ENCODE measurements at places on chromosomes 5 and 9.

DNA sequence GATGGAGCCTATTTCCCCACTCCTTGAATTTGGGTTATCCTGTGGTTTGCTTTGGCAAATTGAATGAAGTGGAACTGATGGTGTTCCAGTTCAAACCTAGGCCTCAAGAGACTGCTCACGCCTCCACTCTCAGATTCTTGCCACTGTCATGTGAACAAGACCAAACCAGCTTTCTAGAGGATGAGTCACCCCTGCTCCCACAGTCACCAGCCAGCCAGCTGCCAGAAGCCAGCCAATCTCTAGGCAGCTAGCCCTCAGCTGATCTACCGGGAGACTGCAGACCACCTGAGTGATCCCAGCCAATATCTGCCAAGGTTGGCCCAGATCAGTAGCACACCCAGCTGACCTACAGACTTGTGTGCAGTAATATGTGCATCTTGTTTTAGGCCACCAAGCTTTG lies 300.6 kb downstream of the TMEM38B start:
- no peaks in the 10 kb centered on the region for H3K4me1 ChIP-seq
- no peak for DNase-seq
- no peaks in the 10 kb centered on the region for H3K27me3 ChIP-seq
- no peak overlapping the region for H3K27ac ChIP-seq
- no peak overlapping the region for H3K4me3 ChIP-seq
- H3K36me3 ChIP-seq = no peaks in the 10 kb centered on the region

DNA sequence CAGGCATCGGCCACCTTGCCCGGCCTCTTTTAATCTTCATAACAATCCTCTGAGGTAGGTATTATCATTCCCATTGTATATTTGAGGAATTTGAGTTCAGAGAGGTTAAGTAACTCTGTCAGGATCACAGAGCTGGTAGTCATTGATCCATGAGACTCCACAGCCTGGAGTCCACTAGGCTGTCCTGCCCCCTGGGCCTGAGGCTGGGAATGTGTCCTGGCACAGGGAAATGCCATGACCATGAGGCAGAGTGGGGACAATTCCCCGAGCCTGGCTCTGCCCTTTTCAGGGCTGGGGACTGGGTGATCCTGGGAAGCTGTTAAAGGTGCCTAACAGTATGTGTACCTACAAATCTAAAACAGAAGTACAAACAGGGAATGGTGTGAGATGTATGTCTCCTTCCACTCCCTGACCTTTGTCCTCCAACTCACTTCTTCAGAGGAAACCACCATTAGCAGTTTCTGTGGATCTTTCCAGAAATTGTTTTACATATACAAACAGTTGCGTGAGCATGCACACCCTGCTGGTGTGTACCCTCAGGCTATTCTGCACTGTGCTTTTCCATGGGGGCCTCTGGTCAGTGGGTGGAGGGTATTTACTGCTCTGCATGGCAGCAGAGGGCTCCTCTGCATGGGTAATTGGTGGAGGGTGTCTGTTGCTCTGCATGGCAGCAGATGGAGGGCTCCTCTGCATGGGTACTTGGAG lies 53.8 kb downstream of the NDST1 start:
- no peaks in the 10 kb centered on the region for H3K4me1 ChIP-seq
- no peaks in the 10 kb centered on the region for H3K36me3 ChIP-seq
- peaks cover 3% of the 10 kb centered on the region for H3K27me3 ChIP-seq
- no peak for DNase-seq
- H3K4me3 ChIP-seq = no peak overlapping the region

DNA sequence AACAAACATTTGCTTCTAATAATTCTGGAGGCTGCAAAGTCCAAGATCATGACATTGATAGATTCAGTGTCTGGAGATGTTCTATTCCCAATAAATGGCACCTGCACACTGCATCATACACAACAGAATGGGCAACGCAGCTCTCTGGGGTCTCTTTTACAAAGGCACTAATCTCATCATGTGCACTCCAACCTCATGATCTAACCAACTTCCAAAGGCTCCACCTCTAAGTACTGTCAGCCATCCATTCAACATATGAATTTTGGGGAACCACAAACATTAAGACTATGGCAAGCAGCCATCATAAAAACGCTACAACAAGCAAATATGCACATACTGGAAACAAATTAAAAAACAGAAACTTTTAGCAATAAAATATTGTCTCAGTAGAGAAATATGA lies 121.1 kb downstream of the CYLC2 start:
- no peak overlapping the region for H3K27ac ChIP-seq
- DNase-seq = no peak
- no peaks in the 10 kb centered on the region for H3K36me3 ChIP-seq
- no peaks in the 10 kb centered on the region for H3K27me3 ChIP-seq
- H3K4me3 ChIP-seq = no peak overlapping the region

GRCh38 chr9:134217431-134218210 lies 53.3 kb upstream of the RNU6ATAC start:
- no peaks in the 10 kb centered on the region for H3K36me3 ChIP-seq
- DNase-seq = no peak
- H3K27ac ChIP-seq = no peak overlapping the region
- H3K27me3 ChIP-seq = no peaks in the 10 kb centered on the region
- no peak overlapping the region for H3K4me3 ChIP-seq

DNA sequence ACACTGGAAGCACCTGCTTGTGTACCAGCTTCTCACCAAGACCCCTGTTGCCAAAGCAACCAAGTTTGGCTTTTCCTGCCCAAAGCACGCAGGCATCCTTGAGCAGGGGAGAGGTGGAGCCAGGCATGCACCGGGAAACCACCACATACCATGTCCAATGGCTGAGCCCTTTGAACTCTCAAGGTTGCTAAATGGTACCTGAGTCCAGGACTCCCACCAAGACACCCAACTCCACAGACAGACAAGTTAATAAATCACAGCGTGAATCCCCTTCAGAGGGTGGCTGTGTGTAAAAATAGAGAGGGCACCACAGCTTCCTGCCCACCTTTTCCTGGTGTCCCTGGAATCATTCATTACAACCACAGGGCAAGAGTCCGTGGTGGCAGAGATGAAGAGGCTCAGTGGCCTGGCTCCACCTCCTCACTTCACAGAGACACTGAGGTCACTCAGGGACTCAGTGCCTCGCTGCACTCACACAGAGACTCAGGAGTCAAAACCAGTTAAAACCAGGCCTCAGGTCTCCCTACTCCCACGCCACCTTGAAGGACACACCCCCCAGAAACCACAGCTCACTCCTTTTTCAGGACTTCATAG lies 143.7 kb downstream of the C5orf15 start:
- H3K4me3 ChIP-seq = no peak overlapping the region
- peaks cover 32% of the 10 kb centered on the region for H3K4me1 ChIP-seq
- DNase-seq = no peak
- H3K36me3 ChIP-seq = no peaks in the 10 kb centered on the region

- H3K36me3 ChIP-seq = no peaks in the 10 kb centered on the region
- no peak overlapping the region for H3K27ac ChIP-seq
- DNase-seq = no peak
- H3K4me3 ChIP-seq = no peak overlapping the region
Measured at GRCh38 chr5:92337772-92338234, 954.7 kb upstream of the ARRDC3 start.

DNA sequence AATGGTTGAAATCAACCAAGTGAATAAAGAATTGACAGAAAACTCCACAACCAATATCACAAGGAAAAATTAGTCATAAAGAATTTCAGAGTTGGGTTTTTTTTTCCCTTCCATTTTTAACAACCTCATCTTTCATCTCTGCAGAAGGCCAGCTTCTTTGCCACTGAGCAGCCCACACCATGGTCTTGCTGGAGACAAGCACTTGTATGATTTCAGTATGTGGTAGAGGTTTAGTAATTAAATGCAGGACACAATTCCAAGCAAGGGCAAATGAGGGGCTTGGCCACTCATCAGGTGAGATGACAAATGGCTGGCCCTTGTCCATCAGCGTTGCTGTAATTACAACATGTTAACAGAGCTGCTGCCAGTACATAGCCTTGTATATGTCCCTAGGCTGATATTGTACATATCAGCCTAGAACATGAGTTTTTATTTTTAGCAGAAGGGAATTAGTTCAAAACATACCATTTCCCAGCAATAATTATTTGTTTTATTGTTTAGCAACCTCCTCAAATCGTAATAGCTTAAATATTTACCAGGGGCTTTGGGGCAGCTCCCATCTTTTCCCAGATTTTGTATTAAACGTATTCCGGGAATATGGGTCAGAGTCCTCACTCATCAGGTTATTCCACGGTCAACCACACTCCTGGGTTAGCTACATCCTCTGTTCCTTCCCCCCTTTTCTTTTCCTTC lies 5.0 kb upstream of the C9 start:
- no peaks in the 10 kb centered on the region for H3K27me3 ChIP-seq
- no peak for DNase-seq
- H3K4me3 ChIP-seq = no peak overlapping the region
- no peaks in the 10 kb centered on the region for H3K36me3 ChIP-seq
- no peak overlapping the region for H3K27ac ChIP-seq

DNA sequence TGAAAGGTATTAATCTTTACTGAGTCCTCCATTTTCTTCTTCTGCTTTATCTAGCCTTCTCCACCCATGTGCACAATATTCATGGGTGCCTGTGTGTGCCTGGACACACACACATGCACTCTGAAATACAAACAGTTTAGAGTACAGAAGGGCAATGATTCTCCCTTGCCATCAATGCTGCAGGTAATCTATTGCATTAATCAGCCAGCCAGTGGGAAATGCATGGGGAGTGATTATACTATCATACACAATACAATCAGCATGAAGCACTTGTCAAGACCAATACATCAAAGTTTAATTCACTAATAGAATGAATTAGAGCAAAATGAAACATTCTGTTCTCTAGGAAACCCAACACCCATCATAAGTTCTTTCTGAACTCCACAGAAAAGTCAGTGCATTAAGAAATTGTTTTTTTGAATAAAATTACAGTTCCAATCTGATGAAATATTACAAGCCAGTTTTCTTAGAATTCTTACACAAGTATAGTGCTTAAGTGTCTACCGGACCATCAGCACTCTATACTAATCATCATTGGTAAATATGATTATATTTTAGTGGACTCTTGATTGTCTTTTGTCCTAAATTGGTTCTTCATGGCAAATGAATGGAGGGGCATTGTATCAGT lies 172.2 kb downstream of the ZSWIM6 start:
- no peaks in the 10 kb centered on the region for H3K27me3 ChIP-seq
- H3K4me1 ChIP-seq = no peaks in the 10 kb centered on the region
- H3K4me3 ChIP-seq = no peak overlapping the region

- no peaks in the 10 kb centered on the region for H3K4me1 ChIP-seq
- no peak for DNase-seq
- H3K36me3 ChIP-seq = no peaks in the 10 kb centered on the region
- H3K4me3 ChIP-seq = no peak overlapping the region
Measured at GRCh38 chr5:128764601-128765310, 200.5 kb upstream of the SLC27A6 start.

DNA sequence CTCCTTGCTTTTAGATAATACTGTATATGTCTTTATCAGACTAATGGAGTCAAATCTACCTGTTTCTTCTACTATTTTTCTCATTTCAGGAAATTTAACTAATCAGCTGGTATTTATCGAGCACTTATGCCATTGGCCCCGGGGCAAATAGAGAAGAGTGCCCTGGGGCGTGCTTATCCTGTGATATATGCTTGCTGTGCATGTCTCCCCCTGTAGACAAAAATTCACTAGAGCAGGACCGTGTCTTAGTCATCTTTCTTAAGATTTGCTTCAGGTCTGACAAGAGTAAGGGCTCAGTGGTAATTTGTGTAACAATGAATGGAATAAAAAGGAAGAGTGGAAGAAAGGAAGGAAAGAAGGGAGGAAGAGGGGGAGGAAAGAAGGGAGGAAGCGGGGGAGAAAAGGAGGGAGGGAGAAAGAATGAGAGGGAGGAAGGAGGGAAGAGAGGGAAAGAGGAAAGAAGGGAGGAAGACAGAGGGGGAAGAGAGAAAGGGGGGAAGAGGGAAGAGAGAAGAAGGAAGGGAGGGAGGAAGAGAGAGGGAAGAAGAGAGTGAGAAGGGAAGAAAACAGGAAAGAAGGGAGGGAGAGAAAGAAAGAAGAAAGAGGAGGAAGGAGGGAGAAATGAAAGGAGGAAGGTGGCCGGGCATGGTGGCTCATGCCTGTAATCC lies 295.7 kb upstream of the PANK3 start:
- DNase-seq = no peak
- H3K4me3 ChIP-seq = no peak overlapping the region
- H3K27ac ChIP-seq = no peak overlapping the region
- no peaks in the 10 kb centered on the region for H3K27me3 ChIP-seq

DNA sequence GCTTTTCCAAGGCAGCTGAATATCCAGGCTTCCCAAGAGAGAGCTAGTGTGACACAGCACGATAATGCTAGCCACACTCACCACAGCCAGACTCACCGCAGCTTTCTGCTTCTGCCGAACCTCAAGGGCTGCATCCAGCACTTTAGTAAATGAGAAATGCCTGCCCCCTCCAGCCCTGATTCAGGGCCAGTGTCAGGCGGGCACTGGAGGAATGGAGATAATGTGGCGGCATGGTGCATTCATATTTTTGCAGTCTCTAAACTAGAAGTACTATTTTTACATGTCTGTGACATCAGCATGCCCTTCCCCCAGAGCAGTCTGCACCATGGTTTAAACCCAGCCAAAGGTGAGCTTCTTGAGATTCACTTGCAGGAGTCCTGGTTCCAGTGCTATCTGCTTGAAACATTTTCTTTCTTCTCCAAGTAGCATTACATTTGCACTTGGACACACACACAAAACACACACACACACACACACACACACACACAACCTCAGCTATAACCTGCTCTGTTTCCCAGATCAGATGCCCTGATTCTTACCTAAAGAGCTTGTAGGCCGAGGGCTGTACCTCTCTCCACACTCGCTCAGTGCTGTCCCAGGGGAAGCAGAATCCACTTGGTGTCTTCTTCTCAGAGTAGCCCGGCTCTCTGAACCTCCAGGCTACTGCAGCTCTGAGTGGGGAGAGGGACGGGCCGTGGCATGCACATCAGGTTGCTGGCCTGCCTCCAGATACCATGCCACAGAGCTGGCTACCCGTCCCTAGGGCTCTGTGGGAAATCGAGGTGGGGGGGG lies at the start of gene FGF1:
Gene FGF1, minus strand, starts transcription at position 673 of the 792 bp plus-strand sequence. CDS start 71,963 bp downstream, outside the sequence.
- no peak within 1 kb of the TSS for H3K4me3 ChIP-seq
- no peaks in the 10 kb centered on the region for H3K27me3 ChIP-seq
- no peak for DNase-seq
- H3K4me1 ChIP-seq = no peaks in the 10 kb centered on the region
- H3K27ac ChIP-seq = no peak within 1 kb of the TSS

GRCh38 chr5:132184588-132184987 lies 43.1 kb downstream of the P4HA2 start:
- no peak overlapping the region for H3K27ac ChIP-seq
- DNase-seq = no peak
- H3K36me3 ChIP-seq = no peaks in the 10 kb centered on the region
- no peak overlapping the region for H3K4me3 ChIP-seq
- H3K27me3 ChIP-seq = no peaks in the 10 kb centered on the region
